Stimulated activated naive CD4-positive, alpha-beta T cell treated with Interleukin-2 at 50 U/mL for 16 hours (primary cell): ENCODE measurements at places on chromosomes 7 and 10.

GRCh38 chr10:32346134-32346550, 816 bp downstream of the EPC1 start:
- DNase-seq: peak; percentile 95

DNA sequence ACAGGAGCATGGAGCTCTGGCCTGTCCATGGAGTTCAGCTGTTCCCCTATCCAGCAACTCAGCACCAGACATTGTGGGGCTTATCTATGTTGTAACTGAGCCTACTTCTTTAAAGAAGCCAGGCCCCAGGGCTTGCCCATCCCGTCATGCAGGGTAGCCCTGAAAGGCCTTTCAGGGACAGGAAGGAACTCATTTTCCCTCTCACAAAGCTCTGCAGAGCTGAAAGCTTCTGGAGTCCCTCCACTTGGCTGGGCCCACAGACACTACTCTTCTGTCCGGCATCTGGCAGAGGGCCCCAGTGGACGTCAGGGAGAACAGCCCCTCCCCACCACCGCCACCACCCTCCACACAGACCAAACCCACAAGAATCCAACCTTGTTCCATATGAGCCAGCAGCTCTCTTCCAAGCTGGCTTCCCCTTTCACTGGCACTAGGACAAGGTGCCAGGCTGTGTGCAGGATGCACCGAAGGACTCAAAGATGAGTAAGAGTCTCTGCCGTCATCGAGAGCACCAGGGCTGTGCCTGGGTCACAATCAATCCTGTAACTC, 33.1 kb downstream of the DENND2A start:
- no peak for DNase-seq

DNA sequence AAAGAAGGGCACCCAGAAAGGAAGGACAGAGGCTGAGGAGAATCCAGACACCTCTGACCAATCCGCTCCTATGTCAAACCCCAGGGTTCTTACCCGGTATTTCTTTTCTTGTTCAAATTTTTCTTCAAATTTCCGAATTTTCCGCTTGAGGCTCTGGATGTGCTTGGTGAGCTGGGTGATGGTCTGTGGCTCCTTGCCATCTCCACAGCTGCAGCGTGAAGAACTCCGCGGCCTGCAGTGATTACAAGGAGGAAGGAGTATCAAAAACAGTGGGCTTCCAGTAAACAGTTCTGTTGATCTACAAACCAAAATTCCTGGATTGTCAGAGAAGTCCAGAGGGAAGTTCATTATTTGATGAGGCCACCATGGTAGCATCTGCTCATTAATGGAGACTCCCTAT, 92.0 kb downstream of the PHYHIPL start:
- no peak for DNase-seq

DNA sequence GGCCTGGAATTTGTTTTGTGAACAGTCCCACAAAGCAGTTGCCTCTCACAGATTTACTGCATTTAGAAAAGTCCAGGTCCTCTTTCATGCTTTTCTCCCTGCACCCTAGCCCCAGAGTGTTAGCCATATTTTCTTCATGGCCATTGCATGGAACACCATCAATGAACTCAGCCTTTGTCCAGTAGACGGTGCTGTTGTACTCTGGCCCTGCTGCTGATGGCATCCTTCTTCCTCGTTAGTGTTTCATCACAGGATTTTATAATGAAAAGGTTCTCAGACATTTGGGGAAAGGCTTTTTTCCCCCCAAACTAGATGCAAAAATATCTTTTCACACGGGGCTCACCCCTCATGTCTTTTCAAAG, 93.0 kb upstream of the SLC25A13 start:
- DNase-seq: no peak

GRCh38 chr10:121078036-121078435, 226.9 kb downstream of the WDR11 start:
- no peak for DNase-seq

GRCh38 chr10:22258471-22258870, 40.7 kb upstream of the EBLN1 start:
- DNase-seq: no peak

GRCh38 chr10:3485057-3485686, 299.8 kb downstream of the KLF6 start:
- no peak for DNase-seq
